ENCODE measurements at places on chromosomes 1 and 21.

- DNase-seq, result no peak
These were observed 45.1 kb upstream of the BMP8B start for GRCh38 chr1:39833621-39834385.

- DNase-seq, result no peak
These were observed at the start of gene TEKT2 for GRCh38 chr1:36083635-36084496. TSS of gene TEKT2 (plus strand) at chr1:36084094. CDS start at chr1:36084922, 828 bp downstream.

GRCh38 chr1:93735722-93736121 is 54.1 kb upstream of the BCAR3 start:
- DNase-seq, result peak; percentile 72

GRCh38 chr1:231037585-231038517 is 2.2 kb downstream of the FAM89A start:
- no peak for DNase-seq

DNA sequence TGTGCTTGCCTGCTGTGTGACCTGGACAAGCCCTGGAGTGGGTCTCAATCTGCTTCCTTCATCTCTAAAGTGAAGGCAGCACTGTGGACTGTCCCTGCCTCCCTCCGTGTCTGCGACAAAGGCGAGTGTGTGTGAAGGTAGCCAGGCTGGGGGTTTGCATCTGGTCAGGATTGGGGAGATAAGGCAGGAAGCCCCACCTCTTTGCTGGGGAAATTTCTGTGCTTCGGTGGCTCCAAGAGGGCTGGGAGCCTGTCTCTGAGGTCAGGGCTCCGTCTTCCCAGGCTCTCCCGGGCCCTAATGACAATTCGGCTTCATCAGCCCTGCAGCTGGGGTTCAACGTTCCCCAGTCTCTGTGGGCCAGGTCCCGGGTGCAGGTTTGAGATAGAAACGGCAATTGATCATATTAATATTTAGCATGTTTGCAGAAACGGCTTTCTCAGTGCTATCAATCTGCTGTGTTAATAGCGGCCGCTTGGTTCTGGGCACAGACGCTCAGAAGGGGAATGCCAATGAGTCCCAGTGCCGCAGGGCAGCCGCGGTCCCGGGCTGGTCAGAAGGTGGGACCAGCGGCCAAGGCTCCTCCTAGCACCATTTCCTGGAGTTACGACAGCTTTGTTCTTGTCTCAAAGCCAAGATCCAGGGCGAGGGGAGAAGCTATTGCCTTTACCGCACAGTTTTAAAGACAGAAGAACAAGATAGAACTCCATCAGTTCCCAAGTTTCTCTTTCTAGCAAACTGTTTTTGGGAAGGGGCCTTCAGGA is 105.7 kb downstream of the PRDM16 start:
- DNase-seq, result no peak

DNA sequence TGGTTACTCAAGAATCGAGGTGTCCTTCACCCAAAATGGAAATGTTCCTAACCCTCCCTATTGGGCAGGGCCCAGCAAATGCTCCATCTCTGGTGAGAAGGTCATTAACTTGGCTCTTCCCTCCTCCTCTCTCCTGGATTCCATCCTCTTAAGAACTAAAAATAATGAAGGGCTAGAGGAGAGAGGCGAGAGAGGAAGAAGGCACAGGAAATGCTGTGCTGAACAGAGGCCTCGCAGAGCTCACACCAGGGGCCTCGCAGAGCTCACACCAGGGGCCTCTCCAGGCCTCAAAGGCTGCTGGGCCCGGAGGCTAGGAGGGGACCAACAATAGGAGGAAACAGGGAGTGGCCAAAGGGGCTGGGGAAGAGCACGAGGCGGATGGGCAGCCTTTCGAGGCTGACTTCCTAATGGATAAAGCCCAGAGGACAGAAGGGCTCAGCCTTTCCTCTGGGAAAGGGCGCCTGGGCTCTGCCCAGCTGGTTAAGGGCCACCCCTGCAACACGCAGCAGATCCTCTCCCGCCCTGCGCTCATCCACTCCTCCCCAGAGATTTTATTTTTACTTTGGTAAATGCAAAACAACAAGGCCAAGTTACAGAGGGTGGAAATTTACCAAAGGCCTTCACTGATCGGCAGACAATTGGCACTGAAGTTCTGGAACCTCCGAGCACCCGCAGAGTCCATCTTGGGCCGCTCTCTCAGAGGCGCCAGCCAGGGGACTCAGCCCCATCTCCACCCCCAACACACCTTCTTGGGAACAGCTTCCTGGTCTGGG is 78.5 kb downstream of the ITPKB start:
- DNase-seq, result no peak

DNA sequence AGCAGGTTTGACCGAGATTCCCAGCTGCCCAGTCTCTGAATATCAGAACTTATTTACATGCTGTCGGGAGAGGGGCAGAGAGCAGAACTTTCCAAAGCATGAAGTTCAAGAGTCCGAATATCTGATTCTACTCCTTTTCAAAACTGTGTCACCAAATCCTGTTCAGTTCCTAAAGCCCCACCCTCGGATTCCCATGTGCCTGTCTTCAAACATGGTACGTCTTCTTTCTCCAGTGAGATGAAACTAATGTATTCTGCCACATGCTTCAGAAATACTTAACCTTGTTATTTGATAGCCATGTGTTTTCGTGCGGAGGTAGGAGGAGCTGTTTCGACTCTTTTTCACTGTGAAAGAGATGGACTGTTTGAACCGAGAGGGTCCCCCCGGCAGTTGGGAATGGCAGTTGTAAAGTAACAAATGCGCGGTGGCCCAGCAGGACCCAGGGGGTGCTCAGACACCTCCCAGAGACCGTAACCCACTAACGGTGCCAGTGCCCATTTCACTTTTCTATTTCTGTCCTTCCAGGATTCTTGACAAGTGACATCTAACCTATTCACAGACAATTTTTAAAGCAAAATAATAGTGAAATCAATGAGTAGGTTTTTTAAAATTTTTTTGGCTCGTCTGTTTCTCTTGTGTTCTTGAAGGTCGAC is 67.2 kb downstream of the ZBTB18 start:
- DNase-seq, result no peak
